Ovary (tissue), 10 donors: ENCODE measurements at places on chromosomes 4 and X.

DNA sequence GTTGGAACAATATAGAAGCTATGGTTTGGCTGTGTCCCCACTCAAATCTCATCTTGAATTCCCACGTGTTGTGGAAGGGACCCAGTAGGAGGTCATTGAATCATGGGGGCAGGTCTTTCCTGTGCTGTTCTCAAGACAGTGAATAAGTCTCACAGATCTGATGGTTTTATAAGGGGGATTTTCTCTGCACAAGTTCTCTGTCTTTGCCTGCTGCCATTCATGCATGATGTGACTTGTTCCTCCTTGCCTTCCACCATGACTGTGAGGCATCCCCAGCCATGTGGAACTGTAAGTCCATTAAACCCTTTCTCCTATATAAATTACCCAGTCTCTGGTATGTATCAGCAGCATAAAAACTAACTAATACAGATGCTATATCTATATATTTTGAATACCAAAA lies 135.2 kb upstream of the EDNRA start:
- no peak for DNase-seq
- no peaks in the 10 kb centered on the region for H3K36me3 ChIP-seq
- no peaks in the 10 kb centered on the region for H3K27me3 ChIP-seq
- no peak overlapping the region for H3K27ac ChIP-seq
- H3K4me1 ChIP-seq = no peaks in the 10 kb centered on the region

GRCh38 chr4:8506373-8507195 lies 66.0 kb downstream of the TRMT44 start:
- peak overlapping the region; percentile 65 for H3K27ac ChIP-seq
- H3K4me1 ChIP-seq = peaks cover 61% of the 10 kb centered on the region
- H3K36me3 ChIP-seq = no peaks in the 10 kb centered on the region
- H3K4me3 ChIP-seq = no peak overlapping the region

- H3K27me3 ChIP-seq = no peaks in the 10 kb centered on the region
- H3K4me1 ChIP-seq = no peaks in the 10 kb centered on the region
- H3K4me3 ChIP-seq = no peak overlapping the region
- H3K27ac ChIP-seq = no peak overlapping the region
- H3K36me3 ChIP-seq = no peaks in the 10 kb centered on the region
- DNase-seq = no peak
These were observed 24.3 kb downstream of the ABCG2 start for GRCh38 chr4:88134111-88134510.

DNA sequence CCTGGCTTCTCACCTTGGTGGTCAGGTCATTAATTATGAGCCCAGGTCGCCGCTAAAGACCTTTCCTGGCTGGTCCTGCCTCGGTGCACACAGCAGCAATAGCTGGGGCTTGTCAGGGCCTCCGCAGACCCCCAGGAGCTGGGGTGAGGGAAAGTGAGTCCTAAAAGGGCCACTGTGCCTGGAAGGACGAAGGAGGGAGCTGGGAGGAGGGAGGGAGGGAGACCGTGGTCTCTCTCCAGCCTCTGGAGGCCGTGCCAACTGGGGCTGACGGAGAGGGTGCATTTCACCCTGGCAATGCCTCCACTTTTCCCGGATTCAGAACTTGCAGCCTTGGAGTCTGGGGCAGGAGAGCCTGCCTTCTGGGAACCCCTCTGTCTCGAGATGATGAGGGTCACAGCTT lies 60.4 kb downstream of the CRLF2 start:
- H3K27ac ChIP-seq = no peak overlapping the region
- no peaks in the 10 kb centered on the region for H3K27me3 ChIP-seq
- DNase-seq = no peak

DNA sequence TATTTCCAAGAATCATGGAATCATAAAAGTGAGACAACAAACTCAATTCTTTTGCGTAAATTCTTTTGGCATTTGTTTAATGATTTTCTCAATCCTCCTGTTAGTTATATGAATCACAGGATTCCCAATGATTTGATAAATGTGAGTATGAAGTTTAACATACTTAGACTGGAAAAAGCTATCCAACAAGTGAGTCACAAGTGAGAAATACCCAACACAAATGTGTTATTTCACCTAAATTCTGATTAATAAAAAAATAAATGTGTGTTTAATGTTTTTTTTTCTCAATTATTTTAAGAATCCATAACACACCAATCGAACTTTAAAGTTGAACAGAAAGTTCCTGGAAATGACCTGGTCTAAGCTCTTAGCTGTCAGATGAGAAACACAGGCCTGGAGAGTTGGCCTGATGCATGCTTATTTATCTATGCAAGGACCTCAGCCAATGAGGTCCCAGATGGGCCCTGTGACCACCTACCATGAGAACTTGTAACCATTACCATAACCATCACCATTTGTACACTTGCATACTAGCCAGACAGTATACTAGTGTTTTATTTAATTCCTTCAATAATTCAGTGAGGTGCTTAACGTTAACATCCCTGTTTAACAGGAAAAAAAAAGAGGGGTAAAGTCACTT lies 386.7 kb downstream of the SPRY1 start:
- DNase-seq = no peak
- H3K27ac ChIP-seq = no peak overlapping the region
- H3K27me3 ChIP-seq = no peaks in the 10 kb centered on the region
- peaks cover 13% of the 10 kb centered on the region for H3K4me1 ChIP-seq

DNA sequence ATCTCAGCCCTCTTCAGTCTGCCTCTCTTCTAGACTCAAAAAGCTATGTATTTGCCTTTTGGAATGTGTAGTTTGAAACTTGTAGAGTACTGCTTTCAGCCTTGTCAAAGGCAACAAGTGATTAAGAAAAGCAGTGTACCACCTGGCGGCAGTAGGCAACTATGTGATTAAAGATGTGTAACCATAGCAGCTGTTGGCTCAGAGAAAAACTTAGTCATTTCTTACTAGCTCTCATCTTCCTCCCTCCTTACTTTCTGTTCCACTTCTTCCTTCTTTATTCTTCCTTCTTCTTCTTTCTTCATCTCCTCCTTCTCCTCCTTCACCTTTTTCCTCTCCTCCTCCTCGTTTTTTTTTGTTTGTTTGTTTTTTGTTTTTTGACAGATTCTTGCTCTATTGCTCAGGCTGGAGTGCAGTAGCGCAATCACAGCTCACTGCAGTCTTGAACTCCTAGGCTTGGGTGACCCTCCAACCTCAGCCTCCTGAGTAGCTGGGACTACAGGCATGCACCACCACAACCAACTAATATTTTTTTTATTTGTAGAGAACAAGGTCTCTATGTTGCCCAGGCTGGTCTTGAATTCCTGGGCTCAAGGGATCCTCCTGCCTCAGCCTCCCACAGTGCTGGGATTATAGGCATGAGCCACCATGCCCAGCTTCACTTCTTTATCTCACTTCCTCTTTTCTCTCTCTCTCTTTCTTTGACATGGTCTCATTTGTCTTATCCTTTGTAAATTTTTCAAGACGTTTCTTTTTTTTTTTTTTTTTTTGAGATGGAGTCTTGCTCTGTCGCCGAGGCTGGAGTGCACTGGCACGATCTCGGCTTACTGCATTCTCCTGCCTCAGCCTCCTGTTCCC lies 32.6 kb downstream of the ABHD18 start:
- H3K4me3 ChIP-seq = no peak overlapping the region
- peaks cover 3% of the 10 kb centered on the region for H3K36me3 ChIP-seq
- no peak overlapping the region for H3K27ac ChIP-seq
- no peaks in the 10 kb centered on the region for H3K27me3 ChIP-seq
- no peaks in the 10 kb centered on the region for H3K4me1 ChIP-seq

GRCh38 chrX:154381271-154381670 lies 2.2 kb downstream of the EMD start:
- DNase-seq = no peak
- H3K4me1 ChIP-seq = no peaks in the 10 kb centered on the region
- H3K36me3 ChIP-seq = no peaks in the 10 kb centered on the region
- H3K4me3 ChIP-seq = no peak overlapping the region

GRCh38 chrX:49167740-49168108 lies 4.0 kb upstream of the PLP2 start:
- no peaks in the 10 kb centered on the region for H3K27me3 ChIP-seq
- no peak overlapping the region for H3K27ac ChIP-seq
- H3K4me3 ChIP-seq = peak overlapping the region; percentile 22
- no peaks in the 10 kb centered on the region for H3K4me1 ChIP-seq
- no peak for DNase-seq

DNA sequence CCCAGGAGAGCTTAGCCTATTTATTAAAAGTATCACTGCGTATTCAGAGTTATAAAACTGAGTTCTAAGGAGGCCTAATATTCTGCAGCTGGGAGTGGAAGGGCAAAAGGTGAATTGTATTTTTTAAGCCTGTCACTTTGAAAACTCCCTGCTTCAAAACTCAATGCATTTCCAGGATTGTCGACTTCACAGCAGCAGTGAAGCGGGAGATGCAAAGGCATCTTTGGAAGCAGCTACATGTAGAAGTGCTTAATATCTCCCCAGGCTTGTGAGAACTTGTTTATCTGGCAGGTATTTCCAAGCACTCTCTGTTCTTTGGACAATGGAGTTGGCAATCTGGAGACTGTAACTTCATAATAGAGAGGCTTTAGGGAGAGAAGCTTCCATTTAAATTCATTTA lies 717.5 kb upstream of the SLIT2 start:
- H3K4me1 ChIP-seq = no peaks in the 10 kb centered on the region
- no peaks in the 10 kb centered on the region for H3K36me3 ChIP-seq
- no peak overlapping the region for H3K4me3 ChIP-seq
- H3K27ac ChIP-seq = no peak overlapping the region

DNA sequence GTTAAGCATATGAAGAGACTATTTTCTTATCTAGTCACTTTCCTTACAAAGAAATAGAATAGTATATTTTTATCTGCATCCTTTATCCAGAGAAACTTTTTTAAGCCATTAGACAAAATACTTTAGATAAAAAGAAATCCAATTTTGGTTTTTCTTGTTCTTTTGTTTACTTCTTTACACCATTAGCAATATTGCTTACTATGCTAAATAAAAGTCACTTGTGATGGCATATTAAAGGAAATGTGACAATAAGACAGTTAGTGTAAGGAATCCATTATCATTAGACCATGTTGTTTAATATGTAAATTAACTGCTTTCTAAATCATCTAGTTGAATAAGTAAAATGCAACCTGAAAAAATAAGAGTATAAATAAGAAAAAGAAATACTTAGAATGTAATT lies 2582.7 kb downstream of the ARAP2 start:
- H3K27ac ChIP-seq = no peak overlapping the region
- no peaks in the 10 kb centered on the region for H3K36me3 ChIP-seq
- H3K27me3 ChIP-seq = no peaks in the 10 kb centered on the region
- DNase-seq = no peak
- no peaks in the 10 kb centered on the region for H3K4me1 ChIP-seq

DNA sequence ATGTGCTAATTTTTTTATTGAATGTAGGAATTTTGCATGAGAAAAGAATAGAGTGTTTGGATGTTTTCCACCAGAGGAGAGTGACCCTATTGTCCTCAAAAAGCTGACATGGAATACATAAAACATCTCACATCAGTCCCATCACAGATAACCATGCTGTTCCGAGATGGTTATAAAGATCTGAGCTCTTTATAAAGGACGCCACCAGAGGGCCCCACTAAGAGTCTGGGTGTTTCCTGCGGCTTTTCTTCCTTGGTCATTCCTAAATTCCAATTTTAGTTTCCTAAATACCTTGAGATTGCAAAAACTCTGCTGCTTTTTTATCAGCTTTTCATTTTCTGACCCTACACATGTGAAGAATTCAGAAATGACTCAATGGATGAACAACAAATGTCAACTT lies 504.5 kb upstream of the FRG1 start:
- no peak overlapping the region for H3K4me3 ChIP-seq
- H3K27ac ChIP-seq = no peak overlapping the region
- DNase-seq = no peak
- H3K36me3 ChIP-seq = no peaks in the 10 kb centered on the region
- no peaks in the 10 kb centered on the region for H3K27me3 ChIP-seq

DNA sequence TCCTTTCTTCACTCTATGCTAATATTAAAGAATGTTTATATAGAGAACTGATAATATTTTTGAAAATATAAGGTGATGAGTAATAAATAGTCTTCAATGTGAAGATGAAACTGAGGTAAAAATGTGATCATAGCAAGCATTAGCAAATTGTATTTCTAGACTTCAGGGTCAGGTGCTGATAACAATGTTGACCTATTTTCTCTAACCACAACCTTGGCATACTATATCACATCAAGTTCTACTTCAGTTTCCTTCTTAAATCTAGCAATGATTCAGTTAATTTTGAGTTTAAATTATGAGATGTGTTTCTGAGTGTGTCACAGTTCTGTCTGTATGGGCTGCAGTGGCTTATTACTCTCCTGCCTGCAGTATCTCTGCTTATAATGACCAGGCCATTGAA lies 209.4 kb downstream of the RAPGEF2 start:
- H3K4me3 ChIP-seq = no peak overlapping the region
- H3K27me3 ChIP-seq = no peaks in the 10 kb centered on the region
- peaks cover 6% of the 10 kb centered on the region for H3K4me1 ChIP-seq
- no peak for DNase-seq
- H3K36me3 ChIP-seq = no peaks in the 10 kb centered on the region

- no peak overlapping the region for H3K27ac ChIP-seq
- no peaks in the 10 kb centered on the region for H3K27me3 ChIP-seq
- no peaks in the 10 kb centered on the region for H3K36me3 ChIP-seq
- no peak for DNase-seq
- no peaks in the 10 kb centered on the region for H3K4me1 ChIP-seq
- no peak overlapping the region for H3K4me3 ChIP-seq
These were observed 237.8 kb downstream of the NDST4 start for GRCh38 chr4:114875630-114876029.

DNA sequence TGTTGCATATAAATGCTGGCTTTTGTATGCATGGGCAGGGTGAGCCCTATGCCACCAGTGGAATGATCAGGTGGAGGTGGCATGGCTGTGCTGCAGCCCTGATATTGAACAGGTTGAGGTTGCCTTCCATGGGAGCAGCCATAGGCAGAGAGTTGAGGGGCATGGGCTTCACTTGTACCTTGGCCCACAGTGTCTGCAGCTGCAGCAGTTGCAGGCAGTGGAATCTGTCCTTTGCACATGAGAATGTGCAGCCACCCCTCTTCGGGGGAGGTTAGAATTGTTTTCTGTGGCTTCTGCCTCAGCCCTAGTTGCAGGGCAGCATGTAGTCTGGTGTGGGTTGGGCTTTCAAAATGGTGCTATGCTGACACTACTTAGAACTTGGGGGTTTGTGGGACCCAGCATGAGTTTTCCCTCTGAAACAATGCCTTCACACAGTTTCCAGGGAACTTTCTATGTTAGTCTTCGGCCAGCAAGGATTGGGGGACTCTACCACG lies 25.4 kb upstream of the VSIG1 start:
- DNase-seq = no peak
- no peak overlapping the region for H3K4me3 ChIP-seq
- H3K4me1 ChIP-seq = no peaks in the 10 kb centered on the region
- no peaks in the 10 kb centered on the region for H3K27me3 ChIP-seq
